NCI-H1417 (cell line): ENCODE measurements at places on chromosomes 1 and 21.
A peak's percentile ranks its signal among the peaks of the same experiment; 100 is the strongest.

DNA sequence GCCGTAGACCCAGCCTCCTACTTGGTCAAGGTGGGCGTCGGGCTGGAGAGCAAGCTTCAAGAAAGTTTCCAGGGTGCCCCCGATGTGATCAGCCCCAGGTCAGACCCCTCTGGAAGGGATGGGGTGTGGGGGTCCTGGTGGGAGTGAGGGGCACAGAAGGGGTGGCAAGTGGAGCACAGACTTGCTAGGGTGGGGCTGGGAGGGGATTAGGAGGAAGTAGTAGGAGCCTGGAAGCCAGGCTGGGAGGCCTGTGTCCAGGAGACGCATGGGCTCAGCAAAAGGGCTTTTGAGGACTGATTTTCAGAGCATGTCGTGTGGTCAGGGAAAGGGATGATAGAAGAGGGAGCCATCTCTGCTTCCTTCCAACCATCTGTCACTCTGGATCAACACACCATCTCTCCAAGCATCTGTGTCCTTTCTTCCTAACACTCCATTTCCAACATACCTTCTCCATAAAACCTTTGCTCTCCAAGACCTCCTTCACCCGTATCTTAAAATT, 8.5 kb downstream of the TRIM46 start:
- DNase-seq, result no peak

DNA sequence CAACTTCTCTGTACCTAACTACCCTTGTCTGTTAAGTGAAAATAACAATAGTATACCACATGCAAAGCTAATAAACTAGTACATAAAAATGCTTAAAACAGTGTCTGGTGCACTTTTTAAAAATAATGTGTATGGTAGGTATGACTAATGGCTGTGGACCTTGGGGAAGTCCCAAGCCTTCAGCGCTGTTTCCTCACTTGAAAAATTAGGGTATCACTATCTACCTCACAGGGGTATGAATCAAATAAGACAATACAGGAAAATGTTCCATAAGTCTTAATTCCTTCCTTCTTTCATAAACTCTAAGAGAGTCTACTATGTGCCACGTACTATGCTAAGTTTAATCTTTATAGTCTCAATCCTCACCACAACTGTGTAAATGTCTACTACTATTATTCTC, 32.0 kb downstream of the EGLN1 start:
- no peak for DNase-seq

DNA sequence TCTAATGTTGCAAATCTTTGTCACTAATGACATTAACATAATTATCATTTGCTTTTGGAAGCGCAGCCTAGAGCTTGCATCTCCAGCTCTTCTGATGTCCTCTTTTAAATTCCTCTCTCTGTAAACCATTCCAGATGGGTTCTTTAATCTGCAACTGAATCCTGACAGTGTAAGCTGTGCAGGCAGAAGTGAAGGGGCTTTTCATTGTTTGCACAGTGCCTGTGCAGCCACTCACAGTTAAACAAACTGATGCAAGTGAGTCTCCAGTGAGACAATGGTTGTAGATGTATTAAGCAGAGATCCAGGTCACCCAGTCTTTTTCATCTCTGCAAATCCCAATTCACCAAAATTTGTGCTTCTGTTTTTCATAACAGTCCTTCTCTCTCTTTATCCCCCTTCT, 22.5 kb upstream of the FCRL5 start:
- DNase-seq, result no peak

GRCh38 chr1:53071915-53072314, 9.9 kb downstream of the PODN start:
- no peak for DNase-seq

DNA sequence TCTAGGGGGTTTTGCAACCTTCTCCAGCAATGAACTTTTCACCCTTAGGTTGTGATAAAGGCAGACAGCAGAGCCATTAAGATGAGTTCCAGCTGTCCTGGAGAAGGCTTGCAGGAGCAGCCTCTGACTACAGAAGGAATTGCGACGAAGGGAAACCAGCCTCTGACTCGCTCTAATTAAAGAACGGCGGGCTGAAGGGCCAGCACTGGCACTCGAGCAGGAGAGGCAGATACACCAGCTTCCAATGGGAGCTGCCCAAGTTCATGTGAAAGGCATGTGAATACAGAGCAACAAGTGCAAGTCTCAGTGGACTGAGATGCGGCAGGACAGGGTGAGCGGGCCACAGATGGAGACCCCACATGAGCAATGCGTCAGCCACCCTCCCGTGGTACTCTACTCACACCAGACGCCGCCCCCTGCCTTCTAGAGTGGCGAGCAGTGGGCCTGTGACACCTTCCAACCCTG, 15.7 kb downstream of the RCC2 start:
- no peak for DNase-seq

- DNase-seq, result peak; percentile 15
Measured at GRCh38 chr1:220966881-220967611, 87.8 kb downstream of the HLX start.

DNA sequence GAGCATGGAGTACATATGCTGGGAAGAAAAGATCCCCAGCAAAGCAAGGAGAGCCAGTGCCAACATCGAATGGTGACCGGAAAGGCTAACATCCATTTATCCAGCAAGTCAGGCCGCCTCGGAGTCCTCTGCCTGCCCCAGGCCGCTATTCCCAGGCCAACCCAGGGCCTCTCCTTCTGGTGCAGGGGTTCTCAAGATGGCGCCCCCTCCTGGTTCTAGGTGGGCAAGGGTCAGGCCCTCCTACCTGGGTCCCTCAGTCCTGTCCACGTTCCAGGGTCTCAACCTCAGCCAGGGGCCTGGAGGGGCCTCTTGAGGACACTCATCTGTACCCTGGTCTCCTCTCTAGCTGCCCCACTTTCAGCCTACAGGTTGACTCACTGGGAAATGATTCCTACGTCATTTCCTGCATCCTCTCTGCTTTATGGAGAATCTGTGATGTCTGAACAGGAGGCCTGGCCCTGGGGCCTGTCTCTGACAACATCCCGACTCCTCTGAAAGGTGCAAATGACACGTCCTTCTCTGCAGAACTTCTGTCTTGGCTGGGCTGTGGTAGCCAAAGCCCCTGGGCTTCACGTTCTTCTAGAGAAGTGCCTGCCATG, 145.3 kb downstream of the PSMG1 start:
- DNase-seq, result no peak

- no peak for DNase-seq
Measured at GRCh38 chr21:35170244-35170643, 121.1 kb upstream of the RUNX1 start.

DNA sequence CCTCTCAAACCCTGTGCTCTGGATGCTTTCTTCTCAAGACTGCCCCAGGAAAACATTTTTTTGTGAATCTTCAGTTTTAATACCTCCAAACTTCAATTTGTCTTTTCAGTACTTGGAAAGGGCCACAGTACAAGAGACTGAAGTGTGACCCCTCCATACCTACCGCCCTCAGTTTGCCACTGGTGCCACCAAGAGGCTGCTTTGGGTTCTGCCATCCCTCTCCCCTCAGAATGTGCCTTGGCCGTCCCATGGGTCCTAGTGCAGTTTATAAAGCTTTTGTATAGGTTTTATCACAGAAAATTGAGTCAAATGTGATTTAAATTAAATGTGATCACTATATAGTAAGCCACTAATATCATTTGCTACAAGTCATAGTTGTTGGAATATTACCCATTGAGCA, 60.8 kb upstream of the PGD start:
- DNase-seq, result no peak

GRCh38 chr1:99461499-99461898, 184.4 kb upstream of the PALMD start:
- no peak for DNase-seq

DNA sequence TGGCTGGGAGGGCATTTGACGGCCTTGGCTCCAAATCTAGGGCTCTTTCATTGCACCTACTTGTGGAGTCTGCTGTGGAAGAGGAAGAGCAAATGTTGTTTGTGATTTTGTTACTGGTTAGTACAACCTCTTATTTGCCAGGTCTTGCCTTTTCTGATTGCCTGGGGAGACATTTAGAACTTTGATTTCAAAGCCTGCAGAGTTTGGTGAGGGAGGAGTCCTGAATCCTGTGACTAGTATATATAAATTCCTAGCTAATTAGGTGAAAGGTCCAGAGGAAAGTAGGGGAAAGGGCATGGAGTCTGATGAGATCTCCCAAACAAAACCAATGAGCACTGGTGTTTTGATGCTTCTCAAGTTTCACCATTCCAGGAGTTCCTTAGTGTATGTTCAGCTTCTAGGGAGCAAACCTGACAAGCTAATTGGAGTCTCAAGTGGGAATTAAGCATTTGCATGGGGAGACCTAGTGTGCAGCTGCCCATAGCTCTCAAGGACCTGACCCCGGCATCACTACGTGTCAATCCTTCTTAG, 5.1 kb upstream of the HMGCS2 start:
- peak; percentile 35 for DNase-seq

DNA sequence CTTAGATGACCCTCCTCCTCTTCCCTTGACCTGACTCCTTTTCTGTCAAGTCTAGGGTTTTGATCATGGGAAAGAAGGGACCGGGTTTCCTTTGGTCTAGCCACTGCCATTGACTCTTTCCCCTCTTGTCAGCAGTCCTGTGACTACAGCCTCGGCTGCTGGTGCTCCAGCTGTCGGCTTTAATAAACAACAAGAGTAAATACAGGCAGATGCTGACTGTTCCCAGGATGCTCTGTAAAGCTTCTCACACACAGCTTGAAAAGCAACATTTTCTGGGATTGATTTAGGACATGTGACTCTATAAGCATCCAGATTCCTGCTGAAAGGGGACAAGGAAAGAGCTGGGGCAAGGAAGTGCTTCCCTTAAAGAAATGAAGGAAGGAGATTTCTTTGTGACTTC, 53.5 kb upstream of the CTTNBP2NL start:
- no peak for DNase-seq

DNA sequence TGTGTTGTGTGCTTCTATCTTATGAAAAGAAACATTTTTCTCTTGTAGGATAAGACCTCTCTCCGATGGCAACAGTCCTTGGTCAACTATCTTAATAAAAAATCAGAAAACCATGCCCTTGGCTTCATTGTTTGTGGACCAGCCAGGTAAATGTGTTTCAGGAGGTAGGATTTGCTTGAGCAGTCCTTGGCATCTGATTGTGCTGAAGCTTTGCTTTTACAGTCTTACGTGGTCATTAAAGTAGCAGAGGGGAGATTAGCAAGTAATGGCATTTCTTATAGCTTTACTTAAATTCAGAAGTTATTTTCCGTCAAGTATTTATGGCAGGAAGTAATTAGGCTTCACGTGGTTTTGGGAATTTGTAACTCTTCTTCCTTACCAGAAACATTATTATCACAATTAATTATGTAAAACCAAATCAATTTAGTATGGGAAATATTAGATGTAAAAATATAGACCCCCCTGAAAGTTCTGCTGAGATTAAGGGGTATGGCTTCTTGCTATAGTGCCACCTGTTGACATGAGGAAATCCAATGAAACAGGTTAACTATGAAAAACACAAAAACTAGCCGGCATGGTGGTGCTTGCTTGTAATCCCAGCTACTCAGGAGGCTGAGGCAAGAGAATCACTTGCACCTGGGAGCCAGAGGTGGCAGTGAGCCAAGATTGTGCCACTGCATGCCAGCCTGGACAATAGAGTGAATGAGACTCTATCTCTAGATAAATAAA, 49.0 kb downstream of the MAP3K21 start:
- no peak for DNase-seq

DNA sequence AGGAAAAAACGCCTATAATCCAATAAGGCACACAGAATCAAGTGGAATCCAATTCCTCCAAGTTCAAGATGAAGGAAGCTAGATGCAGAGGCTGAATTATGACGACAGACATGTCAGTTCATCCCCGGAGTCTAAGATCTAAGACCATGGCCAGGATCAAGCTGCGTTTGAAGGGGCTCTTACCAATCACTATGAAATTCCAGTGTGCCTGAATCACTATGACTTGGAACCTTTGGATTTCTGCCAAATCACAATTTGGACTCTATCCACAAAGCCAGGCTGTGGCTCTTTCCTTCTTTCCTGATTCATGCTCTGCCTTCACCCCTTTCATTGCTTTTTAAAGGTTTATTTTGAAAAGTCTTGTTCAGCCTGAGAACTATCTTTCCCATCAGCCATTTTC, 17.1 kb downstream of the OLIG2 start:
- no peak for DNase-seq

DNA sequence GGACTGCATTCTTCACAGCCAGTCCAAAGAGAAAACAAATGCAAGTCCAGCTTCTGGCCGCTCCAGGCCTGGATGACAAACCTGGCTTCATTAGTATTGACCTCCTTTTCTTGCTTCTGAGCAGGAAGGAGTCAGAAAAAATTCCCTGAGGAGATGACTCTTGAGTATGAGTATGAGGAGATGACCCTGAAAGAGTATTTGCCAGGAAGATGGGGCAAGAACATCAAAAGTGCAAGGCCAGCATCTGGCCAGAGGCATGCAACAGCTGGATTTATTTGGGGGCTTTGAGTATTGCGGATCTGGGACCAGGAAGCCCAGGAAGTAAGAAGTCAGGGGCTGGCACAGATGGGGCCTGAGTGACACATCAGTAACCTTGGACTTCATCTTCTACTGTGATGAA, 113.9 kb downstream of the GLIS1 start:
- no peak for DNase-seq

- DNase-seq, result no peak
Measured at GRCh38 chr1:86503406-86504136, 34.8 kb downstream of the CLCA1 start.

GRCh38 chr1:220882061-220882891, 3.0 kb downstream of the HLX start:
- DNase-seq, result no peak

GRCh38 chr1:24191860-24192259, 4.8 kb upstream of the IFNLR1 start:
- no peak for DNase-seq

- no peak for DNase-seq
Measured at GRCh38 chr1:227892489-227893299, 55.0 kb downstream of the WNT9A start.

- DNase-seq, result peak; percentile 27
Measured at GRCh38 chr1:185681034-185681633, 53.1 kb upstream of the HMCN1 start.

DNA sequence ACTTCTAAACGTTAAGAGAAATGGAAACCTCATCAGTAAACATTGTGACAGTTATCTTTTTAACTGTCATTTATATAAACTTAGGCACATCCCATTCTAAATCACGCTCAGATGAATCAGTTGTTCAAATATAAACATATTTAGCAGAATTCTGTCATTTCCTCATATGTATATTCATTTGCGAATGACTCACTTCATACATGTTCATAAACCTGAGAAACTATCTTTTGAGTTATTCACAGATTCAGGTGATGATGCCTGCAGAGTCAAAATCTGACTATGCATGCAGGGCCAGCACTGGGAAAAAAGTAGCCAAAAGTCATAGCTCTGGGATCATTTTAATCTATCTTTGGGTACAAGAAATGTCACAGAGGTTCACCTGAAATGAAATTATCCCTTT, 153.8 kb upstream of the PKN2 start:
- no peak for DNase-seq

- DNase-seq, result peak; percentile 52
Measured at GRCh38 chr1:111989531-111990025, at the start of gene KCND3. Gene KCND3, minus strand, starts transcription at chr1:111989668.

DNA sequence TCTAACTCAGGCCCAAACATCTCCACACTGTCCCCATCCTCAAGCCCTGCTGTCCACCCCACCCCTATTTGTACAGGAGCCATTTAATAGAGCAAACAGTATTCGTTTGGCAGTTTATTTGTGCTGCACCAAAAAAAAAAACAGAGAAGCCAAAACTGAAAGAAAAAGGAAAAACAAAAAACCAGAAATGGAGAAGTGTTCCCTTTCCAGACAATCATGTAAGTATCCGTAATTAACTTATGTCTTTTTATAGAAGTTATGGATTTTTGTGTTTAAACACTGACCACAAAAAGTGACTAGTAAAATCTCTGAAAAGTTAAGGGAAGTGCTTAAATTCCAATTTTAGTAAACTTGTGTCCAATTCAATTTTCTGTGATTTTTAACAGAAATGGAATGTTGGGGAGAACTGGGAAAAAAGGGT, 40.4 kb upstream of the ZBTB18 start:
- no peak for DNase-seq
